ENCODE measurements at places on chromosomes 3 and 15. TPM values are rescaled to one million over a fixed set of nuclear protein-coding genes. Genes with fewer than 3 reads are reported as not detected.

The FBXW12 gene
- 0.27 TPM for total RNA-seq

The LDHAL6B gene
- total RNA-seq: not detected

The ALG3 gene
- total RNA-seq: 34.0 TPM

The SIN3A gene
- total RNA-seq: 52.9 TPM

The CFAP44 gene
- 11.0 TPM for total RNA-seq

The ALDH1A3 gene
- total RNA-seq: 197 TPM

The SLC22A13 gene
- total RNA-seq: 0.45 TPM

The DUOXA2 gene
- not detected for total RNA-seq

The IQCH gene
- 0.74 TPM for total RNA-seq

The TUBGCP4 gene
- total RNA-seq: 10.7 TPM

The MUSTN1 gene
- not detected for total RNA-seq

The GABRR3 gene
- not detected for total RNA-seq

The DPH6 gene
- 51.3 TPM for total RNA-seq

The TERC gene
- 124 TPM for total RNA-seq

The DNAJC17 gene
- total RNA-seq: 33.5 TPM

The ZNF502 gene
- total RNA-seq: 4.7 TPM

The RASSF1 gene
- total RNA-seq: 20.4 TPM

The TAMM41 gene
- total RNA-seq: 8.6 TPM

The SLC28A2 gene
- not detected for total RNA-seq

The CRYGS gene
- 1.3 TPM for total RNA-seq

The FHIT gene
- 1.5 TPM for total RNA-seq

The P2RY12 gene
- 0.18 TPM for total RNA-seq

The LRRIQ4 gene
- 0.09 TPM for total RNA-seq

The IQCF5 gene
- not detected for total RNA-seq

The TLR9 gene
- not detected for total RNA-seq

The LMAN1L gene
- not detected for total RNA-seq

The TMF1 gene
- 50.9 TPM for total RNA-seq

The GOLGA6B gene
- not detected for total RNA-seq

The CNTN3 gene
- 0.74 TPM for total RNA-seq

The PDZRN3 gene
- 40.5 TPM for total RNA-seq

The PTPN23 gene
- 14.3 TPM for total RNA-seq

The PIAS1 gene
- 58.1 TPM for total RNA-seq

The IL12A gene
- 1.2 TPM for total RNA-seq

The TEX55 gene
- total RNA-seq: not detected

The ITIH4 gene
- not detected for total RNA-seq

The DNAH12 gene
- 0.09 TPM for total RNA-seq

The CILP gene
- total RNA-seq: 0.16 TPM

The TRH gene
- 2.5 TPM for total RNA-seq

The CYP1A2 gene
- not detected for total RNA-seq

The LNP1 gene
- total RNA-seq: 11.0 TPM

The PLA2G4E gene
- not detected for total RNA-seq

The ISLR2 gene
- 0.36 TPM for total RNA-seq

The SLC24A5 gene
- total RNA-seq: not detected

The GANC gene
- 32.5 TPM for total RNA-seq

The SNX33 gene
- 35.2 TPM for total RNA-seq

The MITF gene
- 6.1 TPM for total RNA-seq

The MYRIP gene
- total RNA-seq: not detected

The MORC1 gene
- total RNA-seq: not detected

The CHRNA3 gene
- not detected for total RNA-seq

The BHLHE40 gene
- 36.1 TPM for total RNA-seq
